Left ventricle myocardium superior (tissue), 1 donor: ENCODE measurements at places on chromosomes 4 and X. TPM values are rescaled to one million over a fixed set of nuclear protein-coding genes. Genes with fewer than 3 reads are reported as not detected.

DNA sequence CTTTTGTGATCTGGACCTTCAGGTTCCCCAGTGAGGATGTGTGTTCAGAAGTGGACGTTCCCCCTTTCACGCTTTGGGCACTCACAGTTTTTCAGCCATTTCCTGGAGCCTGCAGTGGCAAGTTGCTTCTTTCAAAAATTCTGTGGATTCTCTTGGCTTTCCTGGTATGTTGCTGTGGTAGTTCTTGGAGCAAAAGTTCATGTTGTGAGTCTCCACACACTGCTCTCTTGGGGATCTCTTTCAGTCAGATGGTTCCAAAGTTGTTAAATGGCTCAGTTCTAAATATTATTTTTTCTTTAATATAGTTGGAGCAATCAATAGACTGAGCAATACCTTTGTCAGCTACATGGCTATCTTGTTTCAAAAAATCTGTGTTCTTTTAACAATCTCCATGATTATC lies 28.5 kb upstream of the BANK1 start:
- DNase-seq = no peak

DNA sequence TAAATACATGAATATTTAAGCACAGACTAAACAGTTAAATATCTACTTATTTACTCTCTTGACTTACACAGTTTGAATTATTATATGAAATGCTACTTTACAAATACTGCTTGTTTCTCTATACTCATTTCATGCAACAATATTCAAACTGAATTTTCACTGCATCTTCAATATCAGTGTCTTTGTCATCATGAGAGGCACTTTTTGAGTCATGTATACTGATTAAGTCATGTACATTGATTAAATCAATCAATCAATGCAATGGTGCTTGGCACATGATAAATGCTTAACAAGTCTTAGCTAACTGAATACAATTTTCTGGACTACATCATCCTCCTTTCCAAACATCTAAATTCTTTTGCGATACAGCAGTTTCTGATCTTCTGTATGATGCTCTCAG lies 67.1 kb downstream of the CHM start:
- DNase-seq = no peak

- no peak for DNase-seq
These were observed 9.5 kb downstream of the FRG2 start for GRCh38 chr4:190017357-190018200.

DNA sequence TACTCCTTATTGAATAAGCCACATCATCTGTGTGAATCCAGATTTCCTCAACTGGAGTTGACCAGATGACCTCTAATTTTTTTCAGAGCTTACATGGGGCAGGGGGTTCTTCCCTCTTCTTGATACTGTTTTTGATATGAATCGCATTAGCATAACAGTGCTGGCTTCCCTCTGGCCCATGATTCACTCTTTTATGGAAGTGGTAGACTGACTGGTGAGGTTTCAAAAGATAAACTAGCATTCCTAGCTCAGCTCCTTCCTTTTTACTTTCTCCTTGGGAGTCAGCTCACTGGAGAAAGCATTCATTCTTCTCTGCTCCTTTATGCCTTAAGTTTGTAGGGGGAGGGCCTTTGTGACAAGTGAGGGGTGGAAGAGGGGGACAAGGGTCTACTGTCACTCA lies 161.0 kb upstream of the FGF13 start:
- no peak for DNase-seq

DNA sequence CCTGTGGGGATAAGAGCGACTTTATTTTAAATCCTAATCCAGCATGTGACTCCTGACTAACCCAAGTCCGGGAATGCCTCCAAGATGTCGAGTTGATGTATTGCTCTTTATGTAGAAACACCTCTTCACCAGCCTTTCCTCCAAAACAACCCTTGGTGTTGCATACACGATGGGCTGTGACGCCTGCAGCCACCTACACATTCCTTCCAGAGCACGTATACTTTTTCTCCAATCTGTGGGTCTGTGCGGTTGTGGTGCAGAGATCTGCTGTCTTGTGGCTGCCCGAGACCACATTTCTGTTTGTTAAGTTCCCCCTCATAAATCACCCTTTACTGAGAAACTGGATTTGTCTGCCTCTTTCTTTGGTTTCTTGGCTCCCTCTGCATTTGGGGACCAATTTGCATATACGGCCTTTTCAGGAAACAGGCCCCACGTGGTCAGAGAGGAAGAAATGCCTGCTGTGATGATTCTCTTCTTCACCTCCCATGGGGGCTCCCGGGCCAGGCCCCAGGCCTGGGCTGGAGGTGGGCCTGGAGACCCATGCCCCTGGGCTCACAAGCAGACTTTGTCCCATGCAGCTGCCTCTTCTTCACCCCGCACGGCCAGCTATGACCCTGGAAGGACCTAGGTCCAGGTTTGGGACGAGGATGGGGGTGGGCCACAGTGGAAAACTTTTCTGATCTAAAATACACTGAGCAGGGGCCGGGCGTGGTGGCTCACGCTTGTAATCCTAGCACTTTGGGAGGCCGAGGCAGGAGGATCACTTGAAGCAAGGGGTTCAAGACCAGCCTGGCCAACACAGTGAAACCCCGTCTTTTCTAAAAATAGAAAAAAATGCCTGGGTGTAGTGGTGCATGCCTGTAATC lies 21.4 kb upstream of the AFAP1 start:
- no peak for DNase-seq

GRCh38 chrX:10177601-10178000 lies 20.8 kb downstream of the CLCN4 start:
- DNase-seq = no peak

The ZNF711 gene
- total RNA-seq = 0.62 TPM
